ENCODE measurements at places on chromosomes 4 and X.
A peak's percentile ranks its signal among the peaks of the same experiment; 100 is the strongest.

- no peak for DNase-seq
Observed at GRCh38 chr4:26028133-26028792, 114.2 kb downstream of the SMIM20 start.

DNA sequence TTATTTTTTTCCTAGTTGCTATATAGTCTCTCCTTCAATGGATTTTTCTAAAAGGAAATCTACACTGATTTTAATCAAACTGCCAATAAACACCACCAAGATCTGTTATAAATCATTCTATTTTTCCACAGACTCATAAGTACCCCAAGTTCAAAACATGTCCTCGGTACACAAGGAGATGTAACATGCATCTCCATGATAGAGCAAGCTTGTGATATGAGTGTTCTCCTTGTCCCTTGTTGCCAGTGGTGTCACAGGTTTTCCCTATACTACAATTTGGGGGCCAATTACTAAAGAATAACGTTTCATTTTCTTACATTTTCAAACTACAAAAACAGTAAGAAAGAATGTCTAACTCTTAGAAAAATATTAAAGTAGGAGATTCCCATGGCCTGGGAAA lies 491 bp downstream of the ARHGEF6 start:
- DNase-seq, result no peak

DNA sequence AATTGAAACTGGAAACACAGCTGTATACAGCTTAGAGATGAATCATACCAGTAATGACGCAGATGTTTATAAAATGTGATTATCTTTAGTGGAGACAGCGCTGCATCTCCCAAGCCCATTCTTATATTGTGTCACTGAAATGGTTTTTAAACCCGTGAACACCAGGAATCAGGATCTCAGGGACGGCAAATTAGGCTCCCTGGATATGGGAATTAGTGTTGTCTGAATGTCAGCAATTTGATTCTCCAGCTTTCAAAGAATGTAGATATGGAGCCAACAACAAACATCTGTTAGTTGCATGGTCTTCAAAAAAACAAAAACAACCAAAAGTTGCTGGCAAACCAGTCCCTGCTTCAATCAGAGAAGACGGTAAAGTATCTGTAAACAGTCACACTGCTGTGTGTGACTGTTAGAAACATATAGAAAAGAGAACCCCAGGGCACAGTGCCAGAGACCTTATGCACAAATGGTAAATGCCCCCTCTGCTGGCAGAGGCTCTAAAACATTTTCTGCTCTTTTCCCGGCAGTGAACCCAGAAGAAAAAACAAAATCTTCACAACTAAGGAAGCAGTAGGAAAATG lies 351.9 kb upstream of the FTHL17 start:
- DNase-seq, result peak; percentile 68

DNA sequence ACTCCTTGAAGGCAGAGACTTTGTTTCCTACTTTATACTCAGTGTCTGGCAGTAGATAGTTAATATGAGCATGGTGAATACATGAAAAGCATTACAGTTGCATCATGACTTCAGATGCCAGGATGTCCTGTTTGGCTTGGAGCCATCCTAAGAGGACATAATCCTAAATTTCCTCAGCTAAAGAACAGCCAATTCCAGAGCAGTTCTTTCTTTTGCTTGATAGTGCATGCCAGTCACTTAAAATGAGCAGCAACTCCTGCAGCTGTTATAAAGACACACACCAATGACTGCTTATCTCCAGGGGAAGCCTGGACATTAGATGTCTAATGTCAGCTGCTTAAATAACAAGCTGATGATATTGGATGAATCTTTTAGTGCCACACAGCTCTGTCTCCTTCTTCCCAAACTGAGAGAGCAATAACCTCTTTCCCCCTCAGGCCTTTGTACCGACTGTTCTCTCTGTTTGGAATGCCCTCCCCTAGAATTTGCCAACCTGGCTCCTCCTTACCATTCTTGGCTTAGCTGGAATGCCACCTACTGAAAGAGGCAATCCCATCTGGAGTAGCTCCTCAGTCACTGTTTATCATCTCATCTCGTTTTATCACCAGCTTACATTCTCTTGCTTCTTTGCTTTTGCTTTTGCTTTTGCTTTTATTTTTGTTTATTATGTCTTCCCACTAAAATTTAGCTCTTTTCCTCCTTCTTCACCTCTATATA lies 100.8 kb upstream of the USP38 start:
- no peak for DNase-seq

GRCh38 chr4:182875453-182876405 lies 41.5 kb downstream of the DCTD start:
- no peak for DNase-seq

DNA sequence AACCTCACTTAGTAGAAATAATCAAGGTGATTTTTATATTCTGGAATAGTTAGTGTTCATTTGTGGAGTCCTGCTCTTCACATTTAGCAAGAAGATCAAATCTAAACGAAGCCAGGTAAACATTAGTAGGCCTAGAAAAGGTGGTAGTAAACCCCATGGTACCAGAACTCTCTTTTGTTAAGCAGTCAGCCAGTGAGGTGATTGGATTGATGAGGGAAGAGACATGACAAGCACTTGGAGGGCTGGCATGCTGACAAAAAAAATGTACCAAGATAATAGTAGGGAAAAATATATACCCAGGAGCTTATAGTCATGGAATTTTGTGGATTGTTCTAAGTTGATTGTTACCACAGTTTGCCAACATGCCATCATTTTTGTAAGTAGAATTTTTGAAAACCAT lies 163.8 kb downstream of the BANK1 start:
- peak; percentile 33 for DNase-seq

DNA sequence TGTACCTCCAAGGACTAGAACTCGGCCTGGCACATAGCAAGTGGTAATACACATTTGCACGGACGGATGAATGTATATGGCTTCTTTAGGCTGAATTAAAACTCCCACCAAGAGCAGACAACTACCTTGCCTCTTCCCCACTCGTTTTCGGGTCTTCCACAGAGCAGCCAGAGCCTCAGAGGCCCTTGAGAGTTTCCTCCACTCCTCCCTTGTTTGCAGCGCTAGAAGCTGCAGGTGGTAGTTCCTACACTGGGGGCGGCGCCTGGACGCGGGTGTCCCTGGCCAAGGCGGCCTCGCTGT lies 10.2 kb upstream of the INTU start:
- no peak for DNase-seq

DNA sequence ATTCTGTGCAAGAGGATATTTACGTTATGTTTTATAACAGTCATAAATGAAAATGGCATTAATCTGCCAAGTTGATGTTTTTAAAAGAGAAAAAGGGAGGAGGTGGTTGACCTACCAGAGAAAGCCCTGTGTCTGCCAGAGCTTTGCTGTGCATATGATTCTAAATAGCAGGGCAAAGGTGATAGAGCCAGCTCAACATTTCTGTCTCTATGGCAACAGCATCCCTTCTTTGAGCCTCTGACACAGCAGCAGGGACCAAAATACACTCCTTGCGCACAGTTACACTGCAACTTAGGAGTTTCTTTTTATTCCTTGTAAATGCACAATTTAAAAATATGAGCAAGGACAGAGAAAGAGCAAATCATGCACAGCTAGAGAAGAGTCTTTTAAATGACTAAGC lies 133.3 kb upstream of the RAI2 start:
- DNase-seq, result no peak

All from fibroblast of skin of right biceps (primary cell).